CD4-positive, alpha-beta T cell treated with Interleukin-17A for 4 hours (primary cell): ENCODE measurements at places on chromosomes 1 and 21.

DNA sequence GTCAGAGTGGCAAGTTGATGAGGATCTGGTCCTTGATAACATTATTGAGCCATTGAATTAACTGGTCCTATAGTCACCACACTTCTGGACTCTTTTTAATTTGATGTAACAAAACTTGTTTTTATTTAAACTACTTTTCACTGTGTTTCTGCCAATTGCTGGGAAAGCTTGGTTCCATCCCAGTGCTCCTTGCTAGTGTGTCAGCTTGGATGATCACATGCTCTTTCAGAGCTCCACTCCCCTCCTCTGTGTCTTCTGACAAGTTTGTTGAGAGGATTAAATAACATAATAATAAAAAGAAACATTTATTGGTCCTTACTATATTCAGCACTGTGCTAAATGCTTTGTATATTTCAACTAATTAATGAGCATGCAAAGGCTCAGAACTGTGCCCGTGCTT lies 448.5 kb upstream of the B3GALT2 start:
- no peak for DNase-seq

GRCh38 chr1:112304126-112304525 lies 91.9 kb upstream of the CTTNBP2NL start:
- no peak for DNase-seq

- DNase-seq: no peak
Measured at GRCh38 chr1:6868660-6869380, 83.6 kb downstream of the CAMTA1 start.

- DNase-seq: peak; percentile 77
Measured at GRCh38 chr1:43414634-43415223, 25.0 kb downstream of the SZT2 start.

GRCh38 chr1:182955596-182956588 lies 2.9 kb upstream of the SHCBP1L start:
- DNase-seq: no peak

DNA sequence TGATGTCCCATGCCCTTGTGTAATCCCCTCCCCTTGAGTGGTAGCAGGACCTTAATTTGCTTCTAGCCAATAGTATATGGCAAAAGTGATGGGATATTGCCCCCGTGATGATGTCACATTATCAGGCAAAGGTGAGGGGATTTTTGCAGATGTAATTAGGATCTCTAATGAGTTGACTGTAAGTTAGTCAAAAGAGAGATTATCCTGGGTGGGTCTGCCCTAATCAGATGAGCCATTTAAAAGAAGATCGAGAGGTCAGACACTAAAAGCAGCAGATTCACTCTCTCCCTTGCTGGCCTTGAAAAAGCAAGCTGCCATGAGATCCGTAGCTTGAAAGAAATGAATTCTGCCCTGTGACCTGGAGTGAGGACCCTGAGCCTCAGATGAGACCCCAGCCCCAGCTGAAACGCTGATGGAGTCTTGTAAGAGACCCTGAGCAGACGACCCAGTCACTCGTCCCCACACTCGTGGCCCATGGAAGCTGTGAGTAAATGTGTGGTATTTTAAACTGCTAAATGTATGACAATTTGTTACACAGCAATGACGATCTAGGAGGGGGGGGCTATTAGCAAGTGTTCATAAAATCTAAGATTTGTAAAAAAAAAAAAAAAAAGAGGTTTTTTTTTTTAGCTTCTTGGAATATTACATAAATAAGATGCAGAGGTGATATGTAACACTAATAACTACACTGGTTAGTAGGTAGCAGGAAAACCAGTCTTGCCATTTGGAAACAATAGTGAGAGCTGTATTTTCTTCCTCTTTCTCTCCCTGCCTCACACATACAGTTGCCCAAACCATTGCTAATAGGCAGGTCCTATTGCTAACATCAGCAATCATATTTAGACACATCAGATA lies 50.3 kb upstream of the TARBP1 start:
- DNase-seq: no peak

- DNase-seq: no peak
Measured at GRCh38 chr1:33140153-33141149, 41.4 kb downstream of the TRIM62 start.

GRCh38 chr1:211135342-211135950 lies 1.5 kb upstream of the KCNH1 start:
- no peak for DNase-seq

GRCh38 chr1:90443354-90443753 lies 273.7 kb downstream of the BARHL2 start:
- DNase-seq: no peak

DNA sequence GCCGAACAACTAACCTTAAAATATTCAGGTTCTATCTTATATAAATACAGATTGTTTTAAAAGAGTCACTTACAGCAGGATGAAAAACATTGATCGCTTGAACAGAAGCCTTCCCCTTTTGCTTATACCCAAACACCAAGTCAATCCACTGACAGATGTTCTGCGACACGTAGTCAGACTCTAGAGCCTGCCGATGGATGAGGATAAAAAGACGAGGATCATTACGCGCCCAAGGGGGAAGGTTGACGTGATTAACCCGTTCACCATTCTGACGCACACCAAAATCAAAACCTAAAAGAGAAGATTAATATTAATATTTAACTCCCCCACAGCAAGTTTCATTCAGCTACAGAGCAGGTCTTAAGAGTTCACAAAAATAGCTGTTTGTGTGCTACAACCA lies 59.4 kb upstream of the GNG4 start:
- no peak for DNase-seq

- DNase-seq: no peak
Measured at GRCh38 chr1:28518745-28519341, 13.0 kb downstream of the RCC1 start.

DNA sequence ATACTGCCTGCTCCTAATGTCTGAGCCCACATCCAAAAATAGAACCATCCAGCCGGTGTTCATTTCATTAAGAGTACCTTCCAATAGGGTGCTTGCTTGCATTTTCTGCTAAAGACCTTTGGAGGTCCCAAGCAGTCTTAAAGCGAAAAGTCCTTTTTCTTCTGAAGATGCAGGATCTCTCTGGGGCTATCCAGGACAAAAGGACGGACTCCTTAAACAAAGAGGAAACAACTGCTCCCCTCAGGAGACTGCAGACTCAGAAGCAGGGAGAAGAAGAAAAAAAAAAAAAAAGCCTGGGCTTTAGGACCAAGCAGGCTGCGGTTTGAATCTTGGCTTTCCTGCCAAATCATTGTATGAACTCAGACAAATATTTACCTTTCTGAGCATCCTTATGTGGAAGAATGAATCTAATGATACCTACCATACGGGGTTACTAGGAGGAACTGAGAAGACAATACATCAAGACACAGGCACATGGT lies 204.0 kb downstream of the PLPP3 start:
- DNase-seq: no peak

GRCh38 chr21:29775462-29775861 lies 164.3 kb downstream of the GRIK1 start:
- no peak for DNase-seq

GRCh38 chr1:154352581-154353459 lies 27.5 kb downstream of the ATP8B2 start:
- peak; percentile 70 for DNase-seq

- no peak for DNase-seq
Measured at GRCh38 chr1:23801338-23801748, 789 bp upstream of the GALE start.

GRCh38 chr1:160097911-160098851 lies at the start of gene IGSF8:
Gene IGSF8, minus strand, starts transcription at chr1:160098619. Its CDS starts 147 bp downstream, at chr1:160098472.
- DNase-seq: no peak

GRCh38 chr1:48229317-48229716 lies 6.8 kb downstream of the SLC5A9 start:
- DNase-seq: no peak

- DNase-seq: no peak
Measured at GRCh38 chr1:177164380-177165068, at the start of gene ASTN1. Gene ASTN1, minus strand, starts transcription at chr1:177164712. Its CDS starts 36 bp downstream, at chr1:177164676.

GRCh38 chr1:93851327-93851712 lies 27.7 kb downstream of the DNTTIP2 start:
- no peak for DNase-seq

DNA sequence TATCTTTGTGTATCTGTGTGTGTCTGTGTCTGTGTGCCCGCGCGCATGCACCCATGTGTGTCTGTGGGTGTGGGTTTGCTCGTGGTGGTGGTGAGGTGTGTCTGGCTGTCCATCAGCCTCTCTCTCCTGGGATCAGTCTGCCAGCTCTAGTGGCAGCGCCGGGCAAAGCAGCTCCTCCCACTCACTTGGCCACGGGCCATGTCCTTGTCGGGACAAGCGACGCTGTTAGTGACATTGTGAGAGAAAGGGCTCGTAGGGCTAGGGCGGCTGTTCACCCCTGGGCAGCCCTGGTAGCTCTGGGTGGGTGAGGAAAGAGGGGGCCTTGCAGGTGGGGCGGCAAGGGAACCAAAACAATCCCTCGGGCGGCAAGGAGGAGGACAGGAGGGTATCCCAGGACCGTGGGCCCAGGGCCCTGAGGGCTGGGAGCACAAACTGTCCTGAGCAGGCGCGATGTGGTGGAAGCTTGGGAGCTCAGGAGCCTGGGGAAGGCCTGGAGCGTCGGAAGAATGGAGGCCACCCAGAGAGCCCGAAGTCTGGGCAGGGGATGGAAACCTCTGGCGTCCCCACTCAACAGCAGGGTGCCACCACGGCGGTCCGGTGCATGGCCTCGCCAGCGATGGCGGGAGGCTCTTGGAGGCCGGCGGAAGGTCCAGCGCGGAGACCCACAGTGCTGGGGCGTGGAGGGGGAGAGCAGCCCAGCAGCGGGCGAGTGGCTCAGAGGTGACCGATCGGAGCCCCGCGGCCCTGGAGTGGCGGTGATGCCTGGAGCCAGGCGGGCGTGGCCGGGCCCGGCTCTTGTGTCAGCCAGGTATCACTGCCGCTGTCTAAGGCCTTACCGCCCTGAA lies 140.5 kb downstream of the LIPI start:
- no peak for DNase-seq

GRCh38 chr1:7644961-7645750 lies 125.9 kb upstream of the VAMP3 start:
- DNase-seq: no peak

DNA sequence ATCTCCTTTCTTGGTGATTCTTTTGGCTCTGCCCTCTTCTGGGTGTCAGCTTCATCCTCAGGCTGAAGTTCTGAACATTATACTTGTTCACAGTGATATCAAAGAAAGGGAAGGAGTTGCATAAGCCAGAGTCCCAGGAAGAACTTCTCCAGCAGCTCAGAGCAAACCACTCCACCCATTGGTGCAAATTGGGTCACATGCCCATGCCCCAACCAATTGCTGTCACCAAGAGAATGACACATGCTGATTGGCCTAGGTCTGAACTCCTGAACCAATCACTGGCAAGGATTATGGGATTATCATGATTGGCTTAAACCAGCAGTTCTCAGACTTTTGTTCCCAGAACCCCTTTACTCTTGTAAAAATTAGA lies 256.5 kb upstream of the TMEM51 start:
- DNase-seq: no peak

DNA sequence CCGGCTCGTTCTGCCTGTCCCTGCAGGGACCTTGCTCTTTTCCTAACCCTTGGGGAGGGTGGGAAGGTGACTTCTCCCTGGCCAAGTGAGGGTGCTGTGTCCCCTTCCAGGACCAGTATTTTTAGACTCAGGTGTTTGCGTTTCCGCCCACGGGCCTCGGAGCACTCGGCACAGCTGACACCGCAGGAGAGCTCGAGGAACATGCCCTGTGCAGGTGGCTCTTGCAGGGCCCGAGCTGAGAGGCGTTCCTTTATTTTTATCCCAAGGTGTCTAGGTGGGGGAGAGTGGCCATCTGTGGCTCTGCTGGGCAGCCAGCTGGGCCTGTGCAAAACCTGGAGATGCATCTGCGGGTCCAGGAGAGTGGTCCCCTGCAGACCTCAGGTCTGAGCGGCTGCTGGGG lies 16.0 kb downstream of the PLCH2 start:
- DNase-seq: no peak

DNA sequence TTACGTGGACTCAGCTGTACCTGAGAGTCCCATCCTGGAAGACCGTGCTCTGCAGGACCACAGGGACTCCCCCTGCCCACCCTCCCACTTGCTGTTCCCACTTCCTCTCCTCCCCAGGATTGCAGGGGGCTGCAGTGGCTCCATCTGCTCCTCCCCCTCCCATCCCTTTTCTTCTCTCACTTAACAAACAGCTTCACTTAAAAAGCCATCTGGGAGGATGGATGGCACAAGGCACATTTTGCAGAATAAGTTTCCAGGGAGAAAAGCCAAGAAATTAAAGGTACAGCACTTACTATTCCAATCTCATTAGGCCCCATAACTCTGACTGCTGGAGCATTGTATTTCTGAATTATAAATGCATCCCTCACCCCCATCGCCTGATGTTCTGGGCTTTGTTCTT lies 458.7 kb downstream of the PTPRU start:
- no peak for DNase-seq
